ENCODE measurements at places on chromosomes 6 and 20.

DNA sequence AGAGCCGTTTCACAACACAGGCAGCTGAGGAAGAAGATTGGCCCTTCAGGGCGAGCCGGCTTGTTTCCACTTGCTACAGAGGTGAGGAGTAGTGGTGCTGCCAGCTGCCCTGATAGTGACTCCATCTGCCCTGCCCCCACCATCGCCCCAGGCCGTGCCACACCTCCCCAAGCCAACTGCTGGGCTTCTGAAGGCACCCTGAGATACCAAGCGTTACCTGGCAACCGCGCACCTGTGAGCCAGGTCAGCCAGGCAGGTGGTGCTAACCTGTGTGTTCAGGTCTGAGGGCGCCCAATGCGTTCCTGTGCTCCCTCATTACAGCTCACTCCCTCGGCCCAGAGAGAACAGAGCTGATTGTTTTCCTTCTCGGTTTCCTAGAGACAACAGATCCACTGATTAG is 299.1 kb upstream of the ID4 start:
- no peak for DNase-seq

DNA sequence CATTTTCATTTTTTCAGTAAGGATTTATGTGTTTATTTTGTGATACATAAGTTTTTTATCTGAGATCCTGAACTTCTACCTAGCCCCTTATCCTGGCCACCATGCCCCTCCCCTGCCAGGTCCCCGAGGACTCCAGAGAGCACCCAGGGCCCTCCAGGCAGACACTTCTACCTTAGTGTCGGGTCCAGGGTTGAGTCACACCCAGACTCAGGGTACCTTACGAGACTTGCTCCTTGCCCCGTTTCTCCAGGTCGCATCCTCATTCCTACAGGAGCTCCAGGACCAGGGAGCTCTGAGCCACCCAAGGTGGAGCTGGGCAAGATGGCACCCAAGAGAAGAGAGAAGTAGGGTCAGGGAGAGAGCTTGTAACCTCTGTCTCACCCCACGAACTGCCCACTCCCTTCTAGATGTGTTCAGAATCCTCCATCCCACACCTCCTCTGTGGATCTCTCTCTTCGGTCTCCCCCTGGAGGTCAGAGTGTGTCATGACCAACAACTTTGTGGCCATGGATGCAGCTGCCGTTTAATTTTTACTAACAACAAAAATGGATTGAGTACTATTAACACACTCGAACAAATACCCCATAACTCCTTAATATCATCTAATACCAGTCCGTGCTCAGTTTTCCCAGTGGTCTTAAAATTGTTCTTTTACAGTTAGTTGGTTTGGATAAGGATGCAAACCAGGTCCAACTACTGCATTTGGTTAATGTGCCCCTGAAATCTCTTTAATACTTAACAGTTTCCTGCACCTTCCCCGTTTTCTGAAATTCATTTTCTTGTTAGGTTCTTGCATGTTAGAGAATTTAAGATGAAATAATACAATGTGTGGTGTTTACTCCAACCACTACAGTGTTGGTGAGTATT is 130.6 kb upstream of the INSM1 start:
- peak; percentile 83 for DNase-seq

DNA sequence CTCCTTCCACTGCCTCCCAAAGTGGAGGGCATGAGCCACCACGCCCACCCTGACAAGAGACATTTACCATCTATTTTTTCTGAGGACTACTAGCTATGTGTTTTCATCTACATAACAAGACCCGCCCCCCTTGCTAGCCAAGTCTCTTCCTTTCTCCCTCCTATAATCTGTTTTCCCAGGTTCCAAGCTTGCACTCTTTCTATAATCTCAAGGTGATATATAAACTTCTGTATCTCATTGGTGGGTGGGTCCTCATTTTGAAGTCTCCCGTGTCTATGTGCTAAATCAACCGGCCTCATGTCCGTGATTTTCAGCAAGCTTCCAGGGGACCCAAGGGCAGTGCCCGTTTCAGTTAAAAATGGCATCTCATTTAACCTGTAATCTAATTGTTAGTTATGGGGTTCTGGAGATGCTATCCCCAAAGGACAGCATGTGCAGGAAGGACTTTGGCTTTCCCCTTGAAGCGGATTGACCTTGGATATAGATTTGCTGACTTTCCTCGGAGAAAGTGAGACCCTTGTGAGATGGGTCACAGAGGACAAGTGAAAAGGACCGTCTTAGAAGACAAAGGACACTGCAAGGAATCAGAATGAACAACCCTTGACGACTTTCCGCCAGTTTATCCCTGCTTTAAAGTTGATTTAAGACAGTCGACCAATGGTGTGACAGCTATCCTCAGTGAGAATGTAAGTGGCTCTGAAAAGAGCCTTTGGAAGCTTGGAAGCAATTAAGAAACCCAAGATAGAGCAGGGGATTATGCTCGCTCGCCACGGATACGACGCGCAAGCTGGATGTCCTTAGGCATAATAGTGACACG is 22.4 kb downstream of the OR2B2 start:
- peak; percentile 72 for DNase-seq

DNA sequence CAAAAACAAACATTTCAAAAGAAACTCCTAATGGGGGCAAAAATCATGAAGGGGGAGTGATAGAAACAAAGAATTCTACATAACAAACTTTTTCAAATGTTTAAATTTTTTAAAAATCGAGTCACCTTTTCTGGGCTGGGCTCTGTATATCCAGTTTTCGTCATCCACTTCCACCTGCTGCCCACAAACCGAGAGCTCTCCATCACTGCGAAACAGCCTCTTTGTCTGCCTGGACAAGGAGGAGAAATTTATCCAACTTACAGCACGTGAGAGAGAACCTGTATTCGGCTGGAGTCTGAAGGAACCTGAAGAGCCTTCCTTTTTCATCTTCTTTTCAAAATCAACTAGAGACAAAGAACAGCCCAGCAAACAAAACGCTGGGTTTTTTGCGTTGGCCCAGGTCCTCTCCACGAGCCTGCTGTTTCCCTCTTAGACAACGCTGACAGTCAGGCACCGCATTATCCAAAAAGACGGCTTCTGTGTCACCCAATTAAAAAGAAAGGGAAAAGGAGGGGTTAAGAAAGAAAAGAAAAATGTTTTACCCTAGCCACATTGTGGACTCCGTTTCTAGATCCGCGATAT is 72.4 kb upstream of the NHSL1 start:
- DNase-seq, result no peak

GRCh38 chr20:50067461-50067860 is 45.5 kb downstream of the UBE2V1 start:
- DNase-seq, result no peak

GRCh38 chr6:113050979-113051378 is 703.8 kb downstream of the RFPL4B start:
- DNase-seq, result no peak

- DNase-seq, result no peak
Observed at GRCh38 chr6:148445620-148446019, 103.0 kb downstream of the SASH1 start.

- DNase-seq, result no peak
Observed at GRCh38 chr6:93213028-93213427, 206.3 kb downstream of the EPHA7 start.

GRCh38 chr6:27674882-27675281 is 202.0 kb upstream of the ZNF184 start:
- DNase-seq, result no peak

DNA sequence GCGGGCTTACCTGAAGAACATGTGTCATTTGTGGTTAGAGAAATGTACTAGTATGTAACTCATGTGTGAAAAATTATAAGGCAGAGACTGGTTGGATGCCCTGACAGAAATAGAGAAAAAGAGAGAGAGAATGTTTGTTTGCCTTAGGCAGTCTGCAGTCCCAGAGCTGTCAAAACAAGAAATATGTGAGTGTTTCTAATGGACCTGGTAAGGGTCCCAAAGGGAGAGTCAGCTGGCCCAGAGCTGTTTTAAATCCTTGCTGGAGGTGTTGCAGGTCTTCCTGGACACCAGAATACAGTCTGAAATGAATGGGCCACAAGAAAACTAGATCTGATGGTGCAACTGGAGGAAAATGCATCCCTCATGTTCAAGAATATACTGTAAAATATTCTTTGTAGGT is 158.3 kb upstream of the OGFRL1 start:
- DNase-seq, result no peak

DNA sequence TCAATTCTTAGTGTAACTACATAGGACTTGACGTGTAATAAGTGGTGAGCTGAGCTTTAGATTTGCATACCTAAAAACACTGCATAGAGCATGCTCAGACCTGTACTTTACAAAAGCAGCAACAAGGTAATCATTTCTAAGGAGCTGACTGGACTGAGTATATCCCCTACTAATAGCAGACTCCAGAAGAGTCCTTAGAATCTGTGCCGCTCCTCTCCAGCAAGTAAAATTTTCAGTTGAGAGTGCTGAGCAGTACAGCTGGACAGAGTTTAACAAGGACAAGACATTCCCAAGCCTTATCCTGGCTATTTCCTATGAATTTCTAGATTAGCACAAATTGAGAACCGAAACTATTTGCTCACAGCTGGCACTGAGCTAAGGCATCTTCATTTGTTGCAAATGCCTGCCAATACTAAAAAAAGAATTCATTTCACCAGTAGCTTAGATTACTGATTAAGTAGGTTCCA is 26.1 kb upstream of the KLHL31 start:
- DNase-seq, result no peak

GRCh38 chr6:87279196-87279595 is 43.2 kb upstream of the SMIM8 start:
- DNase-seq, result no peak

- DNase-seq, result no peak
Observed at GRCh38 chr20:61184194-61184593, 67.9 kb upstream of the CDH4 start.

DNA sequence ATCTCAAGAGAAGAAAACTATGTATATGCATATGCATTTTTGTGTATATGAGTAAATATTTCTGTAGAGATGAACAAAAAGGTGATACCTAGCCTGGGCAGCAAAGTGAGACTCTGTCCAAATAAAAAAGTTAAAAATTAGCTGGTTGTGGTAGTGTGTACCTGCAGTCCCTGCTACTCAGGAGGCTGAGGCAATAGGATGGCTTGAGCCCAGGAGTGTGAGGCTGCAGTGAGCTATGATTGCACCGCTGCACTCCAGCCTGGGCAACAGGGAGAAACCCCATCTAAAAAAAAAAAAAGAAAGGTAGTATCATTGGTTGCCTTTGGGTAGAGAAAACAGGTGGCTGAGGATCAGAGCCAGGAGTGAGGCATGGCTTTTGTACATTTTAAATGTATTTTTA is 50.9 kb downstream of the KLHL31 start:
- DNase-seq, result no peak

GRCh38 chr6:144690666-144691065 is 405.5 kb downstream of the UTRN start:
- DNase-seq, result no peak

GRCh38 chr6:168340819-168341218 is 21.2 kb upstream of the DACT2 start:
- no peak for DNase-seq
